Right renal pelvis (tissue), 4 donors: ENCODE measurements at places on chromosomes 4 and X. TPM values are rescaled to one million over a fixed set of nuclear protein-coding genes. Genes with fewer than 3 reads are reported as not detected.

DNA sequence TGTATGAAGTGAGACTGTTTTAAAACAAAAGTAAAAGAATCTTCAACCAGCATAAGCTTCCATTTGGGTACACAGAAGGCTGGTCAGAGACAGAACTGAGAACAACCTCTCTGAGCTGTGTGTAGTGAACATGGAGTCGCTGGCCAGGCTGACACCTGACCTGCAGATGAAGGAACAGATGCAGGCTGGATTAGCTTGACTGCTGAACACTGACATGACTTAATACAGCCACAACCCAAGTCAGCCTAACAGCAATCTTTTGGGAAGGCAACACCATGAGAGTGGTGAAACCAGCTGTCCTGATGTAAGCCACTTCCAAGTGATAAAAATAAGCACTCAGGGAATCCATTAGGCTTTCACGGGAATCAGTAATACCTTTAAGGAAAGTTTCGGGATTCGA, 10.1 kb downstream of the SCARB2 start:
- no peak for DNase-seq

- DNase-seq = no peak
These were observed 39.2 kb downstream of the SERPINA7 start for GRCh38 chrX:105999294-105999693.

DNA sequence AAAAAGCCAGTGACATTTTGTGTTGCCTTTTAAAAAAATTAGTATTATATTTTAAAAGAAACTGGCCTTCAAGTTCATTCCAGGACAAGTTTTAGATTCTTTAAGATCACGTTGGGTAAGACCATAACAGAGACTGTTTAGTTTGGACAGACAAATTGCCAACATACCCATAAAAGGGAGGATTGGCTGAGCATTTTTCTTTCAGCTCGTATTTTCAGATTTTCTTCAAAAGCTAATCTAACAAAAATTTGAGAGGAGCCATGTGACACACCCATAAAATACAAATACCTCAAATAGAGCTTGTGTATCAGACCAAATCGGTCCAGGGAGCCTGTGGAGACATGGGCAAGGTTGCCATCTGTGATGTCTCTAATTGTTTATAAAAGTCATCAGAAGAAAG, 74.6 kb upstream of the C1QTNF7 start:
- no peak for DNase-seq

PRSS12 gene
- polyA plus RNA-seq = 14.9 TPM

DNA sequence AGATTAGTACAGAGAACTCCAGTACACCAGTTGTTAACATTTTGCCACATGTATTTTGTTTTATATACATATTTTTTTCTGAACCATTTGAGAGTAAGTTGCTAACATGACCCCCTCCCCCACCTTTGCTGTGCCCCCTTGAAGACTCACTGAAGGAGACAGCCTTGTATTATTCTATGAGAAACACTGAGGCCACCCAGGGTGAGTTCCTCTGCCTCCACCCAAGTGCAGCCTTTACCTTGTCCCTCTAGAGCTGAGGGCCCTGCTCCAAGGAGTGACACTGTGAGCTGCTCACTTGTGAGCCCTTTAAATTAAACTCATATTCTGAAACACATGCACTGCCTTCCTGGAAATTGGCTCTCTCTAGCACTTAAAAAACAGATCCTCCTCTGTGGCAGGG, 21.1 kb downstream of the KIT start:
- DNase-seq = no peak
